ENCODE measurements at places on chromosomes 13 and 19.

DNA sequence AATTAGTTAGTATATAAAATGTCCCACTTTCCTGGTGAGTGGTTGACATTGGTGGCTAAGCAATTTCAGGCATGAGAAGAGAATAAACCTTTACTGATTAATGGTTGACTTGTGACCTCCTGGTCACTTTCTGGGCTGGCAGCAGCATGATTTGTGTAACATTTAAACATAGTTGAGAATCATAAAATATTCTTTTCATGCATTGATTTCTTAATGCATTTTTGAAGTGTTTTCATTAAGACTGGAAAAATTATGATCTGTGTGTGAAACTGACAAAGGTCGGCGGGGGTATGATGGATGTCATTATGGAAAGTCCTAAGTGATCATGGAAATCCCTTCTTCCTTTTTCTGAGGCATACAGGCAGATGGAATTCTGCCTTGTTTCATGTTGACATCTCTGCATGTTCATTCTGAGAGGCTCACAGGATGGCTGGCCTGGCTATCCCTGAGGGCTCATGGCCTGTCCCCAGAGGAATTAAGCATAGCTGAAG, 98.7 kb upstream of the RNF113B start:
- DNase-seq = no peak

- no peak for DNase-seq
These were observed 97.1 kb downstream of the MBNL2 start for GRCh38 chr13:97319113-97319720.

- DNase-seq = no peak
These were observed 12.1 kb upstream of the URAD start for GRCh38 chr13:28000567-28000966.

GRCh38 chr13:25001476-25002206, 94.3 kb upstream of the PABPC3 start:
- no peak for DNase-seq

DNA sequence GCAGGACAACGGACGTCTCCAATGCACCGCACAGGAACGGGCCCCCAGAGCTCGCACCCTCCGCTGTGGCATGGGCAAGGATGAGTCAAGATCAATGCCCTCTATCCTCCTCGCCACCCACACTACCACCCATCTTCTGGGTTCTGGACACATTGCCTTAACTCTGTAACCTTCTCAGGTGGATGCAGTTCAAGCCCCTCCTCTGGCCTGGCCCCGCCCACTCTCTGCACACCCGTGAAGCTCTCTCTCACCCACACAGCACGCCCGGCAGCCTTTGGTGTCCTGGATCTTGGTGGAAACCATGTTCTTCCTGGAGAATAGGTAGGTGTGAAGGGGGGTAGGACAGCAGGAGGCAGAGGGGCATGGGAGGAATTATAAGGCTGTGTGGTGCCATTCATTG, 20.7 kb downstream of the MAP4K1 start:
- no peak for DNase-seq

Measured in NCI-H2081 treated with DMSO at 0.1 percent for 48 hours (cell line).